ENCODE measurements at places on chromosomes 12 and 14. TPM values are rescaled to one million over a fixed set of nuclear protein-coding genes. Genes with fewer than 3 reads are reported as not detected.
A peak's percentile ranks its signal among the peaks of the same experiment; 100 is the strongest.

- no peak overlapping the region for H3K4me3 ChIP-seq
- H3K4me1 ChIP-seq: no peaks in the 10 kb centered on the region
- H3K27me3 ChIP-seq: peaks cover 2% of the 10 kb centered on the region
- DNase-seq: no peak
- H3K36me3 ChIP-seq: no peaks in the 10 kb centered on the region
Measured at GRCh38 chr14:36495666-36496065, 24.4 kb downstream of the NKX2-1 start.

DNA sequence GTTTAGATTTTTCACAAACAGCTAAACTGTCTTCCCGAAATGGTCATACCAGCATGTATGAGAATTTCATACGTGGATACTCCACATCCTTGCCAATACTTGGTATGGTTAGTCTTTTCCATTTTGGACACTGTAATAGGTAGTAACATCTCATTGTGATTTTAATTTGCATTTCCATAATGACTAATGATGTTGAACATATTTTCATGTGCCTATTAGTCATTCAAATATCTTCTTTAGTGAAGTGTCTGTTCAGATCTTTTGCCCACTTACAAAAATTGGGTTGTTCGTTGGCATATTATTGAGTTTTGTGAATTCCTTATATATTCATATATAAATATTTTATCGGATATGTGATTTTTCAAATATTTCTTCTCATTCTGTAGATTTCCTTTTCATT is 78.0 kb upstream of the GNG2 start:
- peaks cover 24% of the 10 kb centered on the region for H3K4me1 ChIP-seq
- no peak for DNase-seq
- no peak overlapping the region for H3K27ac ChIP-seq

DNA sequence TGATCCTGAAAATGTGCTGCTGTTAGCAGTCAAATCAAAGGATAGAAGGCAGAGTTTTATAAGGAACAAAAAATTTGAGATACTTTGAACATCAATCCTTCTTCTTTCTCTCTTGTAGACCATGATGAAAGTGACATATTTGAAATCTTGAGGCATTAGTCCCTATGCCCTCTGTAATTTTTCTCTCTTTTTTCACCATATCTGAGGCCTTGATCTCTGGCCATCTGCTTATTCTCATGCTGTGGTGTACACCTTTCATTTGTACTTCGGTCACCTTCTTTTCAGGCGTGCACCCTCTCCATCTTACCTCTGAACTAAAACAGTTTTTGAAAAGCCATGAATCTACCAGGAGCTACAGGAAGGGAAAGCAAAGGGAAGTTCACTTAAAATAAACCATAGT is 420.9 kb downstream of the C12orf50 start:
- H3K27ac ChIP-seq: no peak overlapping the region
- DNase-seq: no peak
- no peaks in the 10 kb centered on the region for H3K36me3 ChIP-seq
- no peaks in the 10 kb centered on the region for H3K27me3 ChIP-seq

DNA sequence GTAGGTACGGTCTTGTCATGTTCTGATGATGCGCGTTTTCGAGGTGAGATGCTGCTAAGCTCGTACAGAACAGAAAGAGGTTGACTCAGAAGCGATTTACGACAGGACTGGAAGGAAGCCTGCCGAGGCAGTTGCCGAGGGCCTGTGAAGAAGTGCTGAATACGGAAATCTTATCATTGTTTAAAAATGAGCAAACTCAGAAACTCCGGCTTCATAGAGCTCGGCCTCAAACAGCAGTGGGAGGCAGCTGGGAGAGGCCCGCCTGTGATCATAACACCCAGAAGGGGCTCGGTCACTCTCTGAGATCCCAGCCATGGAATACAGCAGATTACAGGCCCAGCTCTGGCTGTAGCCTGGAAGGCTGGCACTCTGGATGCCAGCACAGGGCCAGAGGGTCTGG is 87.4 kb downstream of the CPSF2 start:
- H3K27ac ChIP-seq: no peak overlapping the region
- H3K4me3 ChIP-seq: no peak overlapping the region
- H3K4me1 ChIP-seq: no peaks in the 10 kb centered on the region
- DNase-seq: no peak
- no peaks in the 10 kb centered on the region for H3K36me3 ChIP-seq
- H3K27me3 ChIP-seq: peaks cover 20% of the 10 kb centered on the region

- no peaks in the 10 kb centered on the region for H3K27me3 ChIP-seq
- no peaks in the 10 kb centered on the region for H3K36me3 ChIP-seq
- H3K4me3 ChIP-seq: no peak overlapping the region
- DNase-seq: no peak
- no peaks in the 10 kb centered on the region for H3K4me1 ChIP-seq
Measured at GRCh38 chr14:79167957-79168356, 997.8 kb downstream of the NRXN3 start.

- H3K4me3 ChIP-seq: no peak overlapping the region
- H3K27me3 ChIP-seq: peaks cover 2% of the 10 kb centered on the region
- peaks cover 14% of the 10 kb centered on the region for H3K4me1 ChIP-seq
Measured at GRCh38 chr12:113039911-113040445, 16.6 kb upstream of the DTX1 start.

- DNase-seq: peak; percentile 58
- H3K4me3 ChIP-seq: no peak overlapping the region
Measured at GRCh38 chr12:56574210-56574609, 52.6 kb downstream of the RBMS2 start.

DNA sequence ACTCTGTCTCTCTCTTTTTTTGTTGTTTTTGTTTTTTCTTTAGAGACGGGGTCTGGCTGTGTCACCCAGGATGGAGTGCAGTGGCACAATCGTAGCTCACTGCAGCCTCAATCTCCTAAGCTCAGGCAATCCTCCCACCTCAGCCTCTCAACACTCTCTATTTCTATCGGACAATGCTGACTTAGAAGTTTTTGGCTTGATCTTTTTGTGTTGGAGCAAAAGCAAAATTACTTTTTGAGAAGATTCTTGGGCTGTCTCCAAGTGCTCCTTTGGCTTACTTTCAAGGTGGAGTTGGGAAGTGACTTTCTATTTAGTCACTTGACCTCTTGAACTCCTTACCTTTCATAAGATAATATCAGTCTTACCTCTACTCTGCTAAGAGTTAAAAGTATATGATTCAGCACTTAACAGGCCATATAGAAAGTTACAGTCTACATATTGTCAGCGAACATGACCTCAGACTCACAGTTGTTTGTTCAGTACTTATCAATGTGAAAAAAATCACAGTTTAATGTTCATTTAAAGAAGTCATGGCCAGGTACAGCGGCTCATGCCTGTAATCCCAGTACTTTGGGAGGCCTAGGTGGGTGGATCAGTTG is 15.4 kb upstream of the MIA2 start:
- no peaks in the 10 kb centered on the region for H3K36me3 ChIP-seq
- DNase-seq: peak; percentile 13
- H3K4me3 ChIP-seq: peak overlapping the region; percentile 68
- H3K27me3 ChIP-seq: no peaks in the 10 kb centered on the region
- H3K27ac ChIP-seq: peak overlapping the region; percentile 81
- H3K4me1 ChIP-seq: peaks cover 31% of the 10 kb centered on the region

DNA sequence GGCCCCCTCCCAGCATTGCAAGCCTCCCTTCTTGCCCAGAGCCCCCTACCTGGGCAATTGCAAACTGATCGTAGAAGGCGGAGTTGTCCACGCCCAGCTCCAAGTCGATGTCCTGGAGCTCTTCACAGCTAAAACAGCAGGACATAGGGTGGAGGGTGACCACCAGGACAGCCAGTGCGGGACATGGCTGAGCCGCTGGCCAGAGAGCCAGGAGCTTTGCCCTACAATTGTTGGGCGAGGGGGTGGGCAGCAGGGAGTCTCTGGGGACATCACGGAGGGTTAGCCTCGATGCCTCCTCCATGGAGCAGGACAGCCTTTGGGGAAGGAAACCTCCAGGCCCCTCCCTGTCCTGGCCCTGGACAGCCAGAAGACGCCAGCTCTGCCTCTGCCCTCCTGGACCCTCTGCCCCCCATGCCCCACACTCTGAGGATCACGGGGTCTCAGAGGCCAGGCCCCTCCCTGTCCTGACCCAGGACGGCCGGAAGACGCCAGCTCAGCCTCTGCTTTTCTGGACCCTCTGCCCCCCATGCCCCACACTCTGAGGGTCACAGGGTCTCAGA is 9.4 kb downstream of the TMEM179 start:
- no peak overlapping the region for H3K27ac ChIP-seq
- no peak for DNase-seq
- no peak overlapping the region for H3K4me3 ChIP-seq
- no peaks in the 10 kb centered on the region for H3K36me3 ChIP-seq
- H3K4me1 ChIP-seq: peaks cover 7% of the 10 kb centered on the region

DNA sequence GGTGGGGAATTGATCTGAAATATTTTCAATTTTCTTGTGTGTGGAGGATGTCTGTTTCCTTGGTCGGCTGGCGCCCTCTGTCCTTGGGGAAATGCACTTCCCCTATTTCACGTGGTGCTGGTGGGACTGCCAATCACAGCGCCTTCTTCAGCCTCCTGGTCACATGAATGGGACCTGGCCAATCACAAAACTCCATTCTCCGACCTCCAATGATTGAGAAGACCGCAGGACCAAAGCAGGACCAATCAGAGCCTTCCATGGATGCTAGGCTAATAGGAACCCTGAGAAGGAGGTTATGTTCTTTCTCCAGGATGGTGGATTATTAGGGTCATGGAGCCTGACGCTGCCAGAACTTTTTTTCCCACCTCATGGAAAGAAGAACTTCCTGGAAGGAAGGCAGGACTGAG is 188.7 kb downstream of the TTC8 start:
- peaks cover 9% of the 10 kb centered on the region for H3K4me1 ChIP-seq
- H3K27me3 ChIP-seq: peaks cover 5% of the 10 kb centered on the region
- peak; percentile 23 for DNase-seq
- H3K4me3 ChIP-seq: no peak overlapping the region

DNA sequence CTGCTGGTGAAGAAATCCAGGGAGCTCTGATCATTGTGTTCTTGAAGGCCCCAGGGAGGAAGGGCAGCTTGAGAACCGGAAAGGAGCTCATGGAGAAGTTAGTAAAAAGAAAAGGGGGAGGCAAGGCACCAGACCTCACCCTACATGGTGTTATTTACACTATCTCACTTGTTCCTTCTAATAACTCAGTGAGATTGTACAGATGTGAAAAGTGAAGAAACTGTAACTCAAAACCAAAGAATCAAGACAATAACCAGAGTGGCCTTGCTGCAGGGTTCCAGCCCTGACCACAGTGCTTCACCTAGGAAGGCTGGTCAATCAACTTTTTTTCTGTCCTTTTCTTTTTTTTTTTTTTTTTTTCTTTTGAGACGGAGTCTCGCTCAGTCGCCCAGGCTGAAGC is 353.6 kb downstream of the TMTC2 start:
- H3K27ac ChIP-seq: no peak overlapping the region
- no peak overlapping the region for H3K4me3 ChIP-seq
- H3K27me3 ChIP-seq: no peaks in the 10 kb centered on the region
- H3K4me1 ChIP-seq: no peaks in the 10 kb centered on the region
- DNase-seq: no peak

DNA sequence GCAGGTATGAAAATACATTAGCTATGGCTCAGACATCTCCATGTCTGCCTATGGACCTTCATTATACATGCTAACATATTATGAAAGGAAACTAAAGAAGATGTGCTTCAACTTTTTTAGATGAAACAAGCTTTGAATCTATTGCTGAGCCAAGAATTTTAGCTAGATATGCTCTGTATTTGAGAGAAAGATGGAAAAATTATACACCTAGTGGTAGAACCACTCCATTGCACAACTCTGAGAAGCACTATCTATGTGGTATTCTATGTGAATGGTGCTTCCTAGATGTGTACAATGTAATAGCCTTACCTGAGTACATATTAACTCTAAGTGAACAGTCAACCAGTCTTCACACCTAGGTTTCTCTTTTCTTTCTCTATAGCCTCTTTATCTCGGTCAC is 17.3 kb downstream of the EPYC start:
- no peak overlapping the region for H3K4me3 ChIP-seq
- peaks cover 2% of the 10 kb centered on the region for H3K27me3 ChIP-seq
- no peak for DNase-seq
- H3K27ac ChIP-seq: no peak overlapping the region

- DNase-seq: no peak
- H3K27me3 ChIP-seq: no peaks in the 10 kb centered on the region
- no peak overlapping the region for H3K27ac ChIP-seq
- no peak overlapping the region for H3K4me3 ChIP-seq
- H3K36me3 ChIP-seq: no peaks in the 10 kb centered on the region
Measured at GRCh38 chr12:90428465-90428864, 526.5 kb downstream of the CCER1 start.

DNA sequence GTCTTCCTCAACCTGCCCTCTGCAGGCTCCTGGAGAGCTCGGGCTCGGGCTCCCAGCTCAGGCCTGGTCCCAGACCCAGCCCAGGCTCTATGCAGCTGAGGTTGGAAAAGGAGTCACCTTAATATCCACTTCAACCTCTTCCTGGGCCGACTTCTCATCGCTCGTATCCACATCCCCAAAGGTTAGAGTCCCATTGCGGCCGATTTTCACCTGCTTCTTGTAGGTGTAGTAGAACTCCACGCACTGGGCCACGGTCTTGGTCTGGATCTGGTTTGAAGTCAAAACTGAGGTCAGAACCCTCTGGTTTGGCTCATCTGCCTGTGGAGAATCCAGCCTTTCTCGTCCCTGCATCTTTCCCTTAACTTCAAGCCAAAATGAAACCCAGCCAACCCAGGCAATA is 8.4 kb upstream of the PNMA1 start:
- H3K4me3 ChIP-seq: no peak overlapping the region
- peaks cover 29% of the 10 kb centered on the region for H3K36me3 ChIP-seq
- H3K27me3 ChIP-seq: no peaks in the 10 kb centered on the region
- H3K27ac ChIP-seq: peak overlapping the region; percentile 97
- DNase-seq: no peak

The LTB4R2 gene
- 2.5 TPM for total RNA-seq

The CLEC9A gene
- not detected for total RNA-seq

The TMPRSS12 gene
- not detected for total RNA-seq

The ENDOU gene
- 0.22 TPM for total RNA-seq

The SDS gene
- total RNA-seq: not detected

The CARMIL3 gene
- not detected for total RNA-seq

The TOGARAM1 gene
- 9.4 TPM for total RNA-seq

Data from HFFc6 (cell line).